ENCODE measurements at places on chromosomes 3 and 15.

DNA sequence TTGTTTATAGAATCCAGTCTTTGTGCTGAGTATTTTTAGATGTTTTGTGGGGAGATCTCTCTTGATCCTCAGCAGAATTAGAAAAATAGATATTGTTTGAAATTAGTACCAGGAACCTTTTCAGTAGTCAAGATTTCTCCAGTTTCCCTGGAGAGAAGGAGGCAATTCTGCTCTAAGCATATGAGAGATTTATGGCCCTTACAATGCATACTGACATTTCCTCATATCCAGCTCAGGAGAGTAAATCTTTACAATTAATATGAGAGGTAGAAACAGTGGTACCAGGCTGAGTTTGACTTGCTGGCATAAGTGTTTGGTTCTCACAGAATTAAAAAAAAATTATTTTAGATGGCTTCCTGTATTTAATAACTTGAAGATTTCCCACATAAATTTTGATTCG is 239.1 kb upstream of the SGO1 start:
- no peak for DNase-seq

DNA sequence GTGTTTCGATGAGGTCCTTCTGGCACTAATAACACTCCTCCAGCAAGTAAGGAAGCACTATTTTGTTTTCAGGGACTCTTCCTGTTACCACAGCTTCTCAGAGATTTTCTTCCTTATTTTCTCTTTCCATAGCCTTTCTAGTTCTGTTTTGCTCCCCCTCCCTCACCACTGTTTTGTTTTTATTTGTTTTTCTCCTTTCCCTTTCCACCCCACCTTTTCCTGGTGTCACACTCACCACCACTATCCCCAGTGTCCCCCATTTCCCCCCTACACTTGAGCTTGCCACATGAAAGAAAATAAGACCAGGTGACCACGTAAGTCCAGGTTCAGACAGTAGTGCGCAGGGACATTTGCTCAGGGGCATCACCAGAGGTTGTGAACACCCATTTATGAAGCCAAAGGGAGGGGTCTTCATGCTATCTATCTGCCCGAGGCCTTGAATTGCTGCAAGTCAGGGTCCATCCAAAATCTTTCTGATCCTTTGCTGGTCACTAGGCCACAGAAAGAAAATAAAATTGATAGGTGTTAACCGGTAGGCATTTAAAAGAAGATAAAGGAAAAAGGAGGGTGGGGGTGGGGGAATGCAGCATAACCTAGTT is 1.4 kb upstream of the RFTN1 start:
- DNase-seq, result no peak

DNA sequence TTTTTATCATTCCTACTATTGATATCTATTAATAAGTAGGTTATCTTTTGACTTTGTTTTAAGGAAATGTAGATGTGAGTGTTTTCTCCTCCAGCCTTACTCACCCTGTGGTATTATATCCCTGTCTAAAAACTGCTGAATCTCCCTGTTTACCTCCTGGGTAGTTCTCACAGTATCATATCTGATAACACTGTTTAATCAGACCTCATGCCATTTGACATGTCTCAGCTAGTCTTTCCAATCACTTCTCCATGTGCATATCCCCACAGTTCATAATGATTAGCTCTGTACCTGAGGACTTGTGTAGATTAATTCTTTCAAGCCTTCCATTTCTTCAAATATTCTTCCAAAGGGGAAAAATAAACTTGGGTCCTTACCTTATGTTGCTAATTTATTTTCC is 30.7 kb downstream of the DUOX2 start:
- no peak for DNase-seq

DNA sequence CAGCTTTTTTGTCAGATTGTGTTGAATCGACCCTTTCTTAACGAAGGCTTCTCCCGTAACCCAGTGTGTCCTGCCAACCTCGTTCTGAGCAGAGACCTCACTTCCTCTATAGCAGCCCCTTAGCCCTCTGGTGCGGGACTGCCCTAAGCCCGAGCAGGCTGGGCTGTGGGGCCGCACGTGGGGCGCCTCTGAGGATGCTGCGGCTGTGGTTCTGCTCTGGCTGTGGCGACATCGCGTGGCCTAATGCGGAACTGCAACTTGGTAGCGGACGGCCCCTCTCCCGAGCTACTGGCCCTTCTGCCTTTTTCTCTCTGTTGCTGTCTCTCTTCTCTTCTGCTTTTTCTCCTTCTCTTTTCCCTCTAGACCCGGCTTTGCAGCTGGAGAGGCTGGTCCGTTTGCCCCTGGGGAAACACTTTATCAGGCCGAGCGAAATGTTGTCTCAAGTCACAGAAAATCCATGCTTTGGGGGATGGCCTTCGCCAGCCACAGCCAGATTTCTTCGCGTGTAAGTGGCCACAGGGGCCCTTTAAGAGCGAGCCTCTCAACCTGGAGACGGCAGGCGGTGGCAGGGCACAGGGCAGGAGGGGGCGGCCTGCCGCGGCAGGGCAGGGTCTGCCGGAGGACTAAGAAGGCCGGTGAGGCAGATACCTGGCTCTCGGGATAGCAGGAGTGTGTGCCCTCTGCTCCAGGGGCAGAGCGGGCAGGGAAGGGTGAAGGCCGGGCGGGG is 19.4 kb upstream of the KIF23 start:
- peak; percentile 20 for DNase-seq

DNA sequence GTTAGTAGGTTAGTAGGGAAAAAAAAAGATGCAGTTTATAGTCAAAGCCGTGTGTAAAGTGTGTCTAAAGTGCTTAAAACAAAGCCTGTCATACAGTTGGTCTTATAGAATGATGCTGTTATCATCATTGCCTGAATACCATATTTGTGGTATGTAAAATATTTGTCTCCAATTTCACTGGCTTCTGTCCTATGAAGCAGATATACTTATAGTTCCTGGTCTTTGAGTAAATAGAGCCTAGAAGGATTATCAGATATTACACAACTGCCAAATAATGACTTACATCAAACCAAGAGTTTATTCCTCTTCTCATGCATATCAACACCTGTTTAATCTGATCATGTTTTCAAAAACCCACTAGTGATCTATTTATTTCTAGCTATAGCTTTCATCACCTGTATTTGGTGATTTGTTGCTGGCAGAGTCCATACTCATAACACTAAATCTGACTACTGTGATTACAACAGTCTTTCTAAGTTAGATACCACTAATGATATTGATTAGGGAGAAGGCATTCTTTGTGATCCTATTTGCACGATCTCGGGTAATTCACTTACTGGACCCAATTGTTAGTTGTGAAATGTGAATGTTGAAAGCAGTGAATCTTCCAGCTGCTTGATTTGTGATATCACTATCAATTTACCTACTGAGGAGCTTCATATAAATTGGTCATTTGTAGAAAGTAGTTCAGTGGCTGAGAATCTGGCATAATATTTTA is 413.7 kb downstream of the LPP start:
- no peak for DNase-seq

- DNase-seq, result no peak
These were observed 108.0 kb downstream of the IL1RAP start for GRCh38 chr3:190621927-190622326.

GRCh38 chr15:58296276-58296675 is 135.5 kb upstream of the LIPC start:
- DNase-seq, result no peak

DNA sequence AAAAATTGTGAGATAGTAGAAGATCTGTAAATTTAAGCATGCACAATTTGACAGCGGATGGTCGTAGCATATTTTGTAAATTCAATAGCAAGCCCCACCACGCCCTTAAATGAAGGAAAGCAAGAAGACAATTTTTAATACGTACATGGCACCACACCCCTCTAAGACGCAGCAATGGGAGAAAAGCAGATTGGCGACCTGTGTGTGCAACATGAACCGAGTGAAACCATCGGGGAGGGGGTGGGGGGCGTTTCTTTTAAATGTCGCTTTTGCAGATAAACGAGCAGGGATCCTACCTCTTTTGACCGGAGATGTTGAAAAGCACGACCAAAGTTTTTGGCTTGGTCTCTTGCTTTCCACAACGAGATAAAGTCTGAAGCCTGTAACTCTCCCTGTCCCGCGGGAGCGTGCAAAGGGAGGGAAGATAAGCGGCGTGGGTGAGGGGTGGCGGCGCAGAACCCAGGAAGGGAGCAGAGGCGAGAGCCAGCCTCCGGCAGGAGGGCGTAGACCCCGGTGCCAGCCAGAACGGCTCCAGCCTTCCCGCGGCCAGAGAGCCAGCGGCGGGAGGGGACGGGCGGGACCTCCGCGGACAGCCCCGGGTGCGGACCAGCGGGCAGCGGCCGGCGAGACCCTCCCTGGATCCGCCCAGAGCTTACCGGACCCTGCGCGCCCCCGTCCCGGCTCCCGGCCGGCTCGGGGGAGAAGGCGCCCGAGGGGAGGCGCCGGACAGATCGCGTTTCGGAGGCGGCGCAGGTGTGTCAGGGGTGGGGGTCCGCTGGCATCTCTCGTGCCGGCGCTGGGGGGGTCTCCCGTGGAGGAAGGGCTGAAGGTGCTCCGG is at the start of gene CHL1:
Gene CHL1 (plus strand): TSS at position 453 of the 838 bp plus-strand sequence. CDS start 123,014 bp downstream, outside the sequence.
- DNase-seq, result no peak

DNA sequence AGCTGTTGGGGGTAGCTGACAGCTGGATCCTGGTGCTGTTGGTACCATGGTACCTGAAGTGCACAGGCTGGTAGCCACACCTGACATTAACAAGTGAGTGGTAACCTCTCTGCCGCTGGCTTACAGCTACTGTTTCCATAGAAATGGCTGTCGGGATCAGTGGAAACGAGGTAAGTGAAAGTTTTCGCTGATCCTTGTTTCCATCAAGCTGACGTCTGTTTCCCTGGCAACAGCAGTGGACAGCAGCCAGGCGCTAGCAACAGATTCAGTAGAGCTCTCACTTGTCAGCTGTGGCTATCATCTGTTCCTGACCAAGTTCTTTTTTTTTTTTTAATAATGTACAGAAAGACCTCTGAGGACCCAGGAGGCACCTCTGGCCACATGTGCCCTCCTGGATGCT is 166.2 kb downstream of the CHDH start:
- DNase-seq, result peak; percentile 17

Data from dermis microvascular lymphatic vessel endothelial cell (primary cell).